Activated naive CD8-positive, alpha-beta T cell treated with anti-CD3 and anti-CD28 coated beads, Interleukin-2, amount 10 ng/mL, durations not matched to agents 7 days and 5 days (primary cell): ENCODE measurements at places on chromosomes 6 and 20.

DNA sequence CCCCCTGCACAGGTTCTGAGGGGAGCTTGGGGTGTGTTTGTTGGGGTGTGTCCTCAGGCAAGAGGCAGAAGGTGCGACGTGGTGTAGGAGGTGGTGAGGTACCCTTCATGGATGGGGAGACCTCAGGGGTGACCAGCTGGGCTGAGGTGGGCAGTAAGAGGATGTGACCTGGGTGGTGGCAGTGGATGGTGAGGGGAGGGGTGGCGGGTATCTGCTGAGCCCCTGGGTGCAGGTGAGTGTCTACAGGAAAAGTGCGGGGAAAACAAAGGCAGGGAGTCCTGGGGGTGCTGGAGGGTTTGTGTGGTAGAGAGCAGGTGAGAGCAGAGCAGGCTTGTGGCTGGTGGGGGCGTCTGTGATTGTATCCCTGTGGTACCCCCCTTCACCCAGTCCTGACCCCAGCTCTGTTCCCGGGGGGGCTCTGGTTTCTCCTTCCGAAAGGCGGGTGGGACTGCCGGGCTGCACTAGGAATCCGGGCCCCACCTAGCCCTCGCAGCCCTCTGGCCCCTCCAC is 631 bp downstream of the RAET1L start:
- no peak for DNase-seq

- no peak for DNase-seq
Observed at GRCh38 chr20:31949877-31950646, 1.8 kb downstream of the PDRG1 start.

GRCh38 chr6:25641940-25642666 is 9.9 kb upstream of the SCGN start:
- no peak for DNase-seq

GRCh38 chr6:125804264-125804663 is 13.5 kb downstream of the NCOA7 start:
- DNase-seq: no peak

- no peak for DNase-seq
Observed at GRCh38 chr6:2949121-2949520, 22.2 kb downstream of the SERPINB6 start.

DNA sequence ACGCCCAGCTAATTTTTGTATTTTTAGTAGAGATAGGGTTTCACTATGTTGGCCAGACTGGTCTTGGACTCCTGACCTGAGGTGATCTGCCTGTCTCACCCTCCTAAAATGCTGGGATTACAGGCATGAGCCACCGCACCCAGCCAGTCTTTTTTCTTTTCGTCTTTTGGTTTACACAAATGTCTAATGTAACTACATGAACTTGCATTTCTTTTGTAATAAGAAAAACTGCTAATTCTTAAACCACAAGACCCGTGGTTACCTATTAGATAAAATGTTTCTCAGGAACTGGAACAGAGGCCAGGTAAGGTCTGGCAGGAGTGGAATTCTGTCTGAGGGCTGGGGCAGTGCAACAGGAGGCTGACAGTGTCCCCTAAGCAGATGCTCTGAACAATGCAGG is 32.7 kb upstream of the GSTA3 start:
- no peak for DNase-seq

GRCh38 chr6:159981403-159982245 is 12.7 kb downstream of the IGF2R start:
- no peak for DNase-seq

DNA sequence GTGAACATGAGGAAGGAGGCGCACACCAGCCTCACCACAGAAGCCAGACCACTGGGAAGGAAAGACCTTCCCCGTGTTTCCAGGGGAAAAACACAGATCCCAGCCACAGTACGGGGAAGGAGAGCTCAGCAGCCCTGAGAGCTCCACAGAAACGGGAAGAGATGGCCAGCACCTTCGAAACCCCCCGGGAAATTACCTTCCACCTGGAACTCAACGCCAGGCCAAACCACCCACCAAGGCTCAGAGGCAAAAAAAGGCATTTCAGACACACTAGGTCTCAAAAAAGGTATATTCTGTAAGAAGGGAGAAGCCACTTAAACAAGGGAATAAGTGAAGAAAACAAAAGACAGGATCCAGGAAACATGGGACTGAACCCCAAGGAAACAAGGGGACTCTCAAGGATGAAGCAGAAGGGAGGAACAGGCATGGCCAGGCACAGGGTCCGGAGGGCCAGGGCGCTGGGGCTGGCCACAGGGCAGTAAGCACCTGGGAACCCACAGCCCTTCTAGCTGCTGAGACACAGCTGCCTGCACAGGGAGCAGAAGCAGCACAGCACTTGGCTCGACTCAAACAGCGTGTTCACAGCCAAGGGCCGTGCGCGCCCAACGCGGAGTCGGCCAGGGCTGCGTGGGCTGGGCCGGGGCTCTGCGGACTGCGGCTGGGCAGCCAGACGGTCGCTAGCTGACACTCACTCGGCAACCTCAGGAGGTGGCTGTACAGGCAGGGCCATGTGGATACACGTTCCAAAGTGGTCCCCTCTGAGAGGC is 44.6 kb downstream of the TAF4 start:
- DNase-seq: no peak
